ENCODE measurements at places on chromosomes 5 and 9.

DNA sequence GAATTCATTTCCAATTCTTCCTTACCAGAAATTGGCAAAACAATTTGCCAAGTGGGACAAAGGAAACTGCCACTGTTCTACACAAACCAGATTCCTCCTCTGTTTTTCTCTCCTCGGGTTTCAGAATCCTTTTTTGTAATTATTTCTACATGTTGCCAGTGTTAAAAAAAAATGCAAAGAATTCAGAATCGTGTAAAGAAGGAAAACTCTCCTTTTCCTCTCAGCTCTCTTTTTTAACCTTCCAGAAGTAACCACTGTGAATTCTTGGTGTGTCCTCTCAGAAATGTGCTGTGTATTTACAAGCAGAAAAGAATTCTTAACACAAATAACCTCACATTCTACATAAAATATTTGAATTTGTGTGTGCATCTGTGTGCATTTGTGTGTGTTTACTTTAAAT, 224.6 kb downstream of the DRD1 start:
- no peak for DNase-seq

- no peak for DNase-seq
Observed at GRCh38 chr5:38615042-38615441, 58.6 kb upstream of the LIFR start.

- DNase-seq: no peak
Observed at GRCh38 chr5:175789670-175790069, 81.7 kb upstream of the CPLX2 start.

- no peak for DNase-seq
Observed at GRCh38 chr9:35070823-35071813, 1.3 kb downstream of the VCP start.

GRCh38 chr5:178182158-178182876, 4.9 kb downstream of the GMCL2 start:
- no peak for DNase-seq

- DNase-seq: no peak
Observed at GRCh38 chr9:134389642-134390041, 63.4 kb downstream of the RXRA start.

- DNase-seq: no peak
Observed at GRCh38 chr9:132647355-132647754, 22.4 kb downstream of the DDX31 start.

DNA sequence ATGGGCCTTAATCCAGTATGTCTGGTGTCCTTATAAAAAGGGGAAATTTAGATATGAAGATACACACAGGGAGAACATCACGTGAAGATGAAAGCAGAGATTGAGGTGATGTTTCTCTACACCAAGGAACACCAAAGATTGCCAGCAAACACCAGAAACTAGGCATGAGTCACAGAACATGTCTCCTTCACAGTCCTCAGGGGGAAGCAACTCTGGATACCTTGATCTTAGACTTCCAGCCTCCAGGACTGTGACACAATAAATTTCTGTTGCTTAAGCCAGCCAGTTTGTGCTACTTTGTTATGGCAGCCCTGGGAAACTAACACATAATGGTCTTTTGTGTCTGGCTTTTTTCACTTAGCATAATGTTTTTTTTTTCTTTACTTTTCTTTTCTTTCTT, 41.2 kb upstream of the STRBP start:
- DNase-seq: no peak

DNA sequence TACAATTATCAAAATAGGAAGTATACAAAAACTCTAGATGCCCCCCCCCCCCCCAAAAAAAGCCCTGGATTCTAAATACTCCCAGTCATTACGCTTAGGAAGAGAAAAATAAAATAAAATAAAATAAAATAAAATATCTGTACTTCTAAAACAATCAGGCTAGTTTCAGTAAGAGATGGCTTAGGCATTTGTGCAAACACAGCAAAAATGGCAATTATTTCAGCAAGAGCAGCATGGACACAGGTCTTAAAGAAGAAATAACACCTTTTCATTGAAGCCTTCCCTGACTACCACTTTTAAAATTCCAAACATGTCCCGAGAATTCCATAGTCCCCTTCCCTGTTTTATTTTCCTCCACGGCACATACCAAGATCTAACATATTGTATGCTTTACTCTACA, 218.6 kb upstream of the POU5F2 start:
- DNase-seq: no peak

DNA sequence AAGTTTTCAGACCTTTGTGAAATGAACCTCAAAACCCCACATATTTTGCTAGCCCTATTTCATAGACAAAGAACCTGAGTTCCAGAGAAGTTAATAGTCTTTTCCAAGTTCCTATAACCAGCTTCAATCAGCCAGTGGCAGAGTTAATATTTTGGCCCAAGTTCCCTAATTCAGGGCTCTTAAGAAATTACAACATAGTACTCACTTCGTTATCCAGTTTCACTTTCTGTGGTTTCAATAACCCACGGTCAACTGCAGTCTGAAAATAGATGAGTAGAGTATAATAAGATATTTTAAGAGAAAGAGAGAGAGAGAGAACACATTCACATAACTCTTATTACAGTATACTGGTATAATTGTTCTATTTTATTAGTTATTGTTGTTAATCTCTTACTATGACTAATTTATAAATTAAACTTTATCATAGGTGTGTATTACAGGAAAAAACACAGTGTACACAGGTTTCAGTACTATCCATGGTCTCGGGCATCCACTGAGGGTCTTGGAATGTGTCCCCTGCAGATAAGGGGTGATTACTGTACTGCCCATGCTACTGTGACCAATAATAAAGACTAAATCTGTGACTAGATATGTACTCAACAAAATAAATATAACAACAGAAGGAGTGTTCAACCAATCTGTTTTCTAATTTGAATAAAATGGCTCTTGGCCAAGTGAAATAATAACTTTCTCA, 9.3 kb upstream of the MYOT start:
- no peak for DNase-seq

DNA sequence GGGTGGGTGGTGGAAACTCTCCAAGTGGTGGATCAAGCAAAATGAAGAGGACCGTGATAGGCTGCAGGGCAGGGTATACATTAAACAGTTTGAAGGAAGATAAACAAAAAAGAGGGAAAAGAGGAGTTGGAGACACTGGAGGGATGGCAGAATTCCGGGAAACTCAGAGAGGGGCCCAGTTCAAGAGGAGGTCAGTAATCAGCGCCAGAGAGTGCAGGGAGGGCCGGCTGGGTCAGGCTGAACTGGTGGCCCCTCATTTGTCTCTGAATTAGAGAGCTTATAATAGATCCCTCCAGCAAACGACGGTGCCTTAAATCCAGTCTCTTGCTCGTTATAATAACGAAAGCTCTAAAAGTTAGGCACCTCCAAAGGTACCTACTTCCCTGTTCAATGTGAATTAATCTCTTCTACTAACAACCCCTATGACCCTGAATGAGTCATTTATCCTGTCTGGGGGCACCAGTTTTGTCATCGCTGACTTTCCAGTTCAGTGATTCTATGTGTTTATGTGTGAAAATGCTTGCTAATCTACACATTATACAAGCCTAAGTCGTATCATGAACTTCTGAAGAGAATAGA, 2.4 kb upstream of the ZSWIM6 start:
- DNase-seq: no peak

DNA sequence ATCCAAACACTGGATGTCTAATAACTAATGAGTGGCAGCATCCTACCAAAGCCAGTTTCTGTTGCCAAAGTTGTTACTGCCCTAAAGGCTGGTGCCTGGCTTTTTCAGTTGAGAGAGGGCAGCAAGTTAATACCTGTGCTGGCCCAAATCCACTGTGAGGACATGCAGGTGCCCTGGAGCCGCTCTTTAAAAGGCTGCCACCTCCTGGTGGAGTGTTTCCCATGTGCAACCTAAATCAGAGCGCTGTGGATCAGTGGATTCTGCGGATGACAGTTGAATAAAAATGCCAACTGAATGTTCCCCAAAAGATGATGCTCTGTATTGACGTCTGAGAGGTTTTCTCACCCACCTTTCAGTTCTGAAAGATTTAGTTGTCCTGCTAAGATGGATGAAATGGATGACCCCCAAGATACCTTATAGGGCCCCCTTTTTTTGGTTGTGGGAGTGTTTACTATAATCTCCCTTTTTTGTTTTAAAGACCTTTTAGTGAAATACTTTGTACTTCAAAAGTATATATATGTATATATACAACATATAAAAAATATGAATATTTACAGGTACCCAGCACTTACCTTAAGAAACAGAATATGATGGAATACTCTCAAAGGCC, 146.4 kb downstream of the EGFLAM start:
- no peak for DNase-seq

DNA sequence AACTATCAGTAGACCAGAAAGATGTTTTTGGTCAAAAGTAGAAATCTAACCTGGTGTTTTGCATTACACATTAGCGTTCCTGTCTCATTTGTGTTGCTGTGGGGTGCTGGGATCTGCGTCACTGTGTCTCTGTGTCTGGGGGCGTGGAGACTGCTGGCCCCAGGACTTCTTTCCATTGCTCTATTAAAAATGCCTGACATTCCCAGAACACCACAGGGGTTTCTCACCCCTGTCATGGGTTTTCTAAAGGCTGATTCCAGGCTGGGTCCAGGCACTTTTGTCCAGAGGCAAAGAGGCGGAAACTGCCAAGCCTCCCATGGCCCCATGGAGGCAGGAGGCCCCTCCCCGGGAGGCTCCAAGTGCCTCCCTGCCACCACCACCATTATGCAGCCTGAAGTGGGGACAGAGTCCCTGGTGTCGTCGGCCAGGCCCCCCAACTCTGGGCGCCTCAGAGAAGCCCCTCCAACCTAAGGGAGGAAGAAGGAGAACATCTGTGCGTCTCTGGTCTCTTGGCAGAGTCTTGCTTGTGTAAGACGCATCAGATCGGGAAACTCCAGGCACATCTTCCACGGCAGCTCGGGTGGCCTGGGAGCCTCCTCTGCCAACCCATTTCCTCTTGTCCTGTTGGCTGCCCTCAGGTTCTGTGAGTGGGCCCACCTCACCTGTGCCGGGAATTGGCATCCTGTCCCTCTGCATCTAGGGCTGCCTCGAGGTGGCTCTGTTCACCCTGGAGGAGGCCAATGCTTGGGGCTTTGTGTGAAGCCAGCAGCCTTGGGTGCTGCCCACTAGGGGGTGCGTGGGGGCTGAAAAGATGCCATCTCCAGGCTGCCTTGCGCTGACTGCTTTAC, 13.8 kb upstream of the PLEKHG4B start:
- no peak for DNase-seq

GRCh38 chr5:52148679-52149078, 639.0 kb upstream of the ITGA1 start:
- DNase-seq: no peak
